ENCODE measurements at places on chromosomes 6 and 20. TPM values are rescaled to one million over a fixed set of nuclear protein-coding genes. Genes with fewer than 3 reads are reported as not detected.

The SLC22A16 gene
- polyA plus RNA-seq, result 0.93 TPM

GRCh38 chr20:43167615-43168014 is 22.1 kb downstream of the PTPRT start:
- DNase-seq, result no peak

DNA sequence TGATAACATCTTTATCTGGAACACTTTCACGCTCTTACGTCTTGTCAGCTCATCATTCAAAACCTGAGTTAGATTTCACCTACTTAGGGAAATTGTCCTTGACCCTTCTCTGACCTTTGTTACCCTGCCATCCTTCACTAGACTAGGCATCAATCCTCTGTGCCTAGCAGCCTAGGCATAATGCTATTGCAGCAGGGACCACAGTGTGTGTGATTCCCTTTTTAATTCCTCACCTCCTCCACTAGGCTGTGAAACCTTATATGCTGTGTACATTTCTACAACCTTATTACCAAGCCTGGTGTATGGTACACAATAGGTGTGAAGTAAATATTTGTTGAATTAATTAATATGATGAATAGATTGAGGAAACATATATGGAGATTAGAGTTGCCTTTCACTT is 66.7 kb upstream of the DEFB112 start:
- no peak for DNase-seq

DNA sequence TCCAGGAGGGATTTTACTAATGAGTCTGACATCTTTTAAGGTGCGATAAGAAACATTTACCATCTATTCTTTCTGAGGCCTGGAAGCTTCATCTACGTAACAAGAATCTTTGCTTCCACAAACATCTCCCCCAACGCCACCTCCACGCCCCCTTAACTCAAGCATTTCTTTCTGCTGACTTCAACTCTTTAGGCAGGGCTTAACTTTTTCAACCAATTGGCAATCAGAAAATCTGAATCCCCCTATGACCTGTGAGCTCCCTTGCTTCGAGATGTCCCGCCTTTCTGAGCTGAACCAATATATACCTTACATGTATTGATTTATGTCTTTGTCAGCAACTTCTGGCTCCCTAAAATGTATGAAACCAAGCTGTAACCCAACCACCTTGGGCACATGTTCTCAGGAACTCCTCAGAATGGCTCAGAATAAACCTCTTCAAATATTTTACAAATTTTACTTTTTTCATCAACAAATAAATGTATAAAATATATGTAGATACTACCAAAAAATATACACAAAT is 11.5 kb downstream of the OR2H2 start:
- DNase-seq, result no peak

DNA sequence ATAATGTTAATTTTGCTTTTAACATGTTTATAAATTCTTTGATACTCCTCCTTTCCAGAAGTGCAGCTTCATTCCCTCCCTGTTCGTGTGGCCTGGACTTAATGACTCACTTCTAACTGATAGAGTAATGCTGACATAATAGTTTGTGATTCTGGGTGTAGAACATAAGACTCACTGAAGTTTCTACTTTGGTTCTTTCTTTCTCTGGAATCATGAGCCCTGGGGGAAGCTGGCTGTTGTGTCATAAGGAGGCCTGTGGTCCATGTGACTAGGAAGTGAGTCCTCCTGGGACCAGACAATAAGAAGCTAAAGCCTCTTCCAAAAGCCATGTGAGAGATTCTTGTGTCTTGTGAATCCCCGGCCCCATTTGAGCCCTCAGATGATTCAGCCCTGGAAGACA is 30.5 kb upstream of the HLA-G start:
- DNase-seq, result no peak

DNA sequence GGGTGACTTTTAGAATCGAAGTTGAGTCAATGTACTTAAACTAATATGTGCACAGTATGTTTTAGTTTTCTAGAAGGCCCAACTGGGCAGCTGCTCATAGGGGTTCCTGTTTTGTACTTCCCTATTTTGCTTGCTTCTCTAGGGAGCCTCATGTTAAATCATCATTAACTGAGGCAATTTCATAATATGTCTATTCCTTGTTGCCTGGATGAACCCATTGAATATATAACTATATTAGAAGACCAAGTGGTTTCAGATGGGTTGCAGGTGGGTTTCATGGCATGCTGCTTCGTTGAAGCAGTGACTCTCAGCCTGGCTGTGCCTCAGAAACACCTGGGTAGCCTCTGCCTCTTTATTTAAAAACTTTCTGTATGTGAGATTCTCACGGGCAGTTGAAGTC is 22.2 kb downstream of the CARMIL1 start:
- DNase-seq, result no peak

- DNase-seq, result no peak
These were observed 115.8 kb upstream of the FLRT3 start for GRCh38 chr20:14453259-14453658.

DNA sequence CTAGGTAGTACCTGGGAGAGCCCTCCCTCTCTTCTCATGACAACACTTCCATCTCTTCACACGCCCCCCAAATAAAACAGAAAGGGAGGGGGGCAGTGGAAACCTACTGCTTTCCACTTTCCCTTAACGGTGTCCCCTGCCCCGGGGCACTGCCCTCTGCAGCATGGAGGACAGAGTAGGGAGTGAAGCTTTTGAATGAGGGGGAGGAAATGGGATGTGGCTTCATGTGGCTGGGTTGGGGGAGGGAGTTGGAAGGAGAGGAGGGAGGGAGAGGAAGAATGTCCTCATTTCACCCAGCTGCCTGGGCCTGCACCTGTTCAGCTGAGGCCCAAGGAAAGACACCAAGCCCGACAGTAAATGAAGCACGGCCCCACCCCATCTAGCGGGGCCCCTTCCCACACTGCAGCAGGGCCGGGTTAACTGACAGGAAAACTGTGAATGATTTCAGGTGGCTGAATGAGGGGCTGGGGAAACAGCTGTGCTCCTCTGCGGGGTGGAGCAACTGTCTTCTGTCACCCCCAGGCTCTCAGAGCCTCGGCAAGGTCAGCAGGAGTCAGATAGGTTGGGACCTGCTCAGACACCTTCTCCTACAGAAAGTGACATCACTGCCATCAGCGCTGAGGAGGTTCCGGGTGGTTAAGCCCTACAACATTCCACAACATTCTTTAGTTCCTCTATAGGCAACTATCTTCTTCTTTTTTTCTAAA is 40.0 kb upstream of the TAF8 start:
- no peak for DNase-seq

DNA sequence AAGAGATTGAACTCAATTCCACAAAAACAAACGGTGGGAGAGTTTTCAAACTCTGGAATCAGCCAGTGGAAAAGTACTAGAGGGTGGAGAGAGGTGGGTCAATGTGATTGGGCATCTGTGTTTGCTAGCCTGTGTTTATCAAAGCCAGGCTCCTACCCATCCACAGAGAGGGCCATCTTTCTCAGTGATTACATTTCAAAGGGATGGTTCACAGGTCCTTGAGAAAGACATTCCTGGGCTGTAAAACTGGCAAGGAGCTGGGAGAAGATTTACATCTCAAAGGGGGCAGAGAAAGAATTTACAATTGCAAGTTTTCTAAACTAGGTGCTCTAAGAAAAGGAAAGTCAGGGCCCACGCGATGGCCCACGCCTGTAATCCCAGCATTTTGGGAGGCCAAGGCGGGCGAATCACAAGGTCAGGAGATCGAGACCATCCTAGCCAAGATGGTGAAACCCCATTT is 146.8 kb upstream of the UST start:
- DNase-seq, result peak; percentile 59

GRCh38 chr20:36102809-36103596 is 51.5 kb upstream of the EPB41L1 start:
- no peak for DNase-seq

The PRR18 gene
- 0.45 TPM for polyA plus RNA-seq

GRCh38 chr6:125415913-125416312 is 114.1 kb upstream of the HDDC2 start:
- DNase-seq, result no peak

The CABLES2 gene
- polyA plus RNA-seq, result 9.4 TPM

The CYP24A1 gene
- polyA plus RNA-seq, result 0.98 TPM

GRCh38 chr20:56566621-56567020 is 33.6 kb downstream of the FAM209B start:
- no peak for DNase-seq

- no peak for DNase-seq
These were observed 406.1 kb upstream of the MARCKS start for GRCh38 chr6:113451049-113451448.

DNA sequence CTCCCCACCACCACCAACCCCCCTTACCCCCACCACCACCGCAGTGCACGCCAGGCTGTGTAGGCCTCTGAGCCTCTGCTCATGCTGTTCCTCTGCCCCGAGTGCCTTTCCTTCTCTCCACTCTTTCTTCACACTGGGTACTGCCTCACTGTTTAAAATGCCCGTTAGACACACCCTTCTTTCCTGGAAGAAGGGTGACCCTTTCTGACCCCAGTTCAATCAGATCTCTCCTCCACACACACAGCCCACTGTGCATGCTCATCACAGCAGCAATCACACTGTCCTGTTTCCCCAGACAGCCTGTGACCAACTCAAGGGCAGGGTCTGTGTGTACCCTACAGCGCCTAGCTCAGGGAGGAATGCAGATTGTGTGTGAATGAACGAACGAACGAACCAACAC is 10.0 kb downstream of the TMEM74B start:
- no peak for DNase-seq

DNA sequence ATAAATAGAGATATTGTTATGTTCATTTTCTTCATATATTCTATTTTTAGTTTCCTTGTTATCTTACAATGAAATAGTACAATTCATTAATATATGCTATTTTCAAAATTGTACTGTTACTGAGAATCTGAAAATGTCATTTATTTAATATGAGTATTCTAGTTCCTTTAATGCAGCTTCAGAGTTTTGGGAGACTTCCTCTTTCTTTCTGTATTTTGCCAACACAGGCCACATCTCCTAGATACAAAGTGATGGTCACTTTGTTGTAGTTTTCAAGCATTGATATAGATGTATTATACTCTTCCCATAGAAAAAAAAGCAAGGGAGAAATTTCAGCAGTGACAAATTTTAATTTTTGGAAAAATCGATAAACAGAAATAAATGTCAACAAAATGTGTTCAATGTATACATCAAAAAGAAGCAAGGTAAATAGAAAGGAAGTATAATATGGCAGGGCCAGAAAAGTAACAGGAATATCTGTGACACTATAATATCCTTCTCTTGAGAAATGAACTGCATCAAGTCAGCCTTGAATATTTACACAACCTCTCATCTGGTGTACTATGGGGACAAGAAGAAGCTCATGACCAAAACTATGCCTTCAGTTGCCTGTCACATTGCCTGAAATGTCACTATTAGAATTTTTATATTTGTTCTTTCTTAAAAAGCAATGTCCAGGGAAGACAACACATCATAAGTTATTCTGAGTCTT is 396.0 kb downstream of the TBC1D32 start:
- DNase-seq, result no peak

DNA sequence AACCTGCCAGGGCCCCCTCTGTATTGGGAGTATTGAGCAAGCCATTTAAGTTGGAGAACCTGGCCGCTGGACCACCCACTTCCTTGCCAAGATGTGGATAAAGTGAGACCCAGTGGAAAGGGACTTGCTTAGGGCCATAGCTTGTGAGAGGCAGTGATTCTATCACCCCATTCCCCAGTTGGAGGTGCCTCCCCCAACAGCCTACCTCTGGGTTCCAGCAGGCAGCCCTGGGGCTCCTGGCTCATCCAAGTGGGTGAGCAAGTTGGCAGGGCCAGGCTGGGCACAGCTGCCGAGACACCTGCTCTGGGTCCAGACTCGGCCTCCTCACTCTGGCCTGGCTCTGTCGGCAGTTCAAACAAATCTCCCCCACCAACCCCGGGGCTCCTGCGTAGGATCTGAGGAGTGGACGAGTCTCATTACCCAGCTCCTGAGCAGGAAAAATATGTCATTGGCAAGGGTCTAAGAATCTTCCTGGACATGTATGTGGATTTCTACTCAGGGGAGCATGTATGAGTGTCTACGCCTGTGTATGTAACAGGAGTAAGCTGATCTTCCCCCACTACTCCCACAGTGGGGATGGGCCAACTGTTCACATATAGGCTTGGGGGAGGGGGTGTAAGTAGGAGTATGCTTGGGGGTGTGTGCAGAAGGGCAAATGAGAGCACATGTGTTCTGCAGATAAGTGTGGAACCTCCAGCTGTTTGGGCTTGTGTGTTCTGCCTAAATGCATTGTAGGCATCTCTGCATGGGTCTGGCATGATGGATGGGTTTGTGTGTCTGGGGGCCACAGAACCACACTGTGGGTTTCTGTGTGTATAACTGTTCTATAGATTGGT is 1.9 kb downstream of the ID1 start:
- no peak for DNase-seq

- no peak for DNase-seq
These were observed 980.9 kb upstream of the GJE1 start for GRCh38 chr6:141151710-141152417.

The BAG2 gene
- polyA plus RNA-seq, result 5.1 TPM

GRCh38 chr6:114055763-114056162 is 84.8 kb upstream of the HDAC2 start:
- DNase-seq, result peak; percentile 8

The VNN1 gene
- 0.11 TPM for polyA plus RNA-seq

The MAFB gene
- 144 TPM for polyA plus RNA-seq

The SAMD5 gene
- polyA plus RNA-seq, result 16.9 TPM
